NCI-H524 treated with DMSO at 0.1 percent for 48 hours (cell line): ENCODE measurements at places on chromosomes 4 and X.

DNA sequence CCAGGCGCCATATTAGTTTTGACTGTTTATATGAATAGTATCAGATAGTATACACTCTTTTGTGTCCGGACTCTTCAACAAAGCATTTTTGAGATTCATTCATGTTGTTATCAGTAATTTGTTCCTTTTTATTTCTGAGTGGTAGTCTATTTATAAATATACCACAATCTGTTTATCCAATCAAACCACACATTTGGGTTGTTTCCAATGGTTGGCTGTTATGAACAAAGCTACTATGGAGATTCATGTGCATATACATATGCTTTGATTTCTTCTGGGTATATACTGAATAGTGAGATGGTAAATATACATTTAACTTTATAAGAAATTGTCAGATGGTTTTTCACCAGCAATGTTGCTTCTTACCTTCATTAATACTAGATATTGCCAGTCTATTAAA lies 36.8 kb upstream of the TAPT1 start:
- no peak for DNase-seq

- no peak for DNase-seq
Observed at GRCh38 chr4:181611946-181612600, 631.1 kb upstream of the TENM3 start.

DNA sequence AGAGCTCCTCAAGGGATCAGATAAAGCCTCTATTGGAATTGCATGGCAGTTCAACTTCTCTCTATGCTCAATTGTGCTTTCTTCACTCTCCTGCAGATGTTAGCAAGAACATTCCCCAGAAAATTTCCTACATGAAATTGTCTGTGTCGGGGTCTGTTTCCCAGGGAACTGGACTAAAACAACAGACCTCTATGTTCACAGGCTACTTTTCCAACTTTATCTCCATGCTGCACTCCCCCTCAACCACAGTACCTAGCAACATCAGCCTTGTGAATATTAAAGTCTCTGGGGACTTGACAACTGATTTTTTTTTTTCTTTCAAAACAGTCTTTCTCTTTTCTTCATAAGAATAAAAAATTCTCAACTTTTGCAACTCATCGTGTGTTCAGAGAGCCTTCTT lies 1470.8 kb upstream of the ADGRL3 start:
- no peak for DNase-seq

DNA sequence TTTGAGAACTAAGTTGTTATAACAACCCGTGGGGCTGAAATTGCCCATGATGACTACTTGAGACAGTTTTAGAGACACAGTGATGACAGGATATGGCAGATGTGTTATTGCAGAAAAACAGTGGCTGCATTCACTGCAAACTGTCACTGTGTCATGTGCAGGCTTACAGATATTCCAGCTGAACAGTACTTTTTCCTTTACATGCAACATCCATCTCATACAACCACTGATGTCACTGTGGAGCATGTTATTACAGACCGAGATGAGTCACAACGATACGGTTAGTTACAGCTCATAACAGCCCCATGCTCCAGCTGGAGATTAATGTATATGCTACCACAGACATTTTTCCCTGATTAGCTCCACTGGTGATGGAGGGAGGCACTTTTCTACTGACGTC lies 207.4 kb downstream of the TMA16 start:
- no peak for DNase-seq

GRCh38 chr4:2906218-2906617 lies 57.0 kb downstream of the NOP14 start:
- no peak for DNase-seq

DNA sequence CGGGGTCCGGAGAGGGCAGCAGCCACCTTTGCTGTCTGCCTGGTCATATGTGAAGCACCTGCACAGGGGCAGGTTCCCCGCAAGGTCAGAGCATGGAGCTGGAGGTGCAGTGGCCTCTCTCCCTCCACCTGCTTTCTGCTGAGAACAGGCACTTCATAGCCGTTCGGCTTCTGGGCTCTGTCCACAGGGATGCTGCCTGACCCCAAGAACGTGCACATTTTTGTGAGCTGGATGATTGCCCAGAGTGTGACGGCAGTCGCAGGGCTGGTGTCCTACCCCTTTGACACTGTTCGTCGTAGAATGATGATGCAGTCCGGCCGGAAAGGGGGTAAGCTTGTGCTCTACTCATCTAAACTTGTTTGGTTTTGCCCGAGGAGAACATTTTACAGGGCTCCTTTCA lies 2.5 kb downstream of the SLC25A4 start:
- no peak for DNase-seq

DNA sequence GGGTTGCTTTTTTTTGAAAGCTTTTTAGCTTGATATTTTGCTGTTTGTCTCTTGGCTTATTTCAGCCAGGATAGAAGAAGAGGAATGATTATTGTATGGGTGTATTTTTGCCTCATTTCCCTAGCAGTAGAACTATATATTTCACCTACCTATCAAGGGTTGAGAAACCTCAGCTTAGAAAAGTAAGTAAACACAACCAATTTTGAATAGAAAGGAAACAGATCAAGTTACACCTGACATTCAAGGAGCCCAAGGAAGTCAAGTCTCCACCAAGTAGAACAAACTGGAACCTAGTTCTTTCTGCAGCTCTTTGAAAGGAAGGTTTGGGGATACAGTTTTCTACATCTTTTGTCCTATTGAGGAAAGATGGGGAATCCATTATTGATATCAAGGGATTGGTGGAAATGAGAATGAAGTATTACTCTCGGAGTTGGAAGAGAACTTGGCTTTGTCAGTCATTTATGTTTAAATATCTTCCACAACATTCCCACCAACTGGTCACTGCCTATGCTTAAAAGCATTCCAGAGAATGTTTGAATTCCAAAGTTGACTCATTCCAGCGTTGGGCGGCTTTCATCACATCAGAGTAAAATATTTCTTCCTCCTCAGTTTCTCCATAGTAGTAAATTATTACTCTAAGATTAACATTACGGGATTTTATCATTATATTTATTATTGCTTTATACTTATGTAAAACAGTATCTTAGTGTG lies 207.8 kb upstream of the CNKSR2 start:
- no peak for DNase-seq

DNA sequence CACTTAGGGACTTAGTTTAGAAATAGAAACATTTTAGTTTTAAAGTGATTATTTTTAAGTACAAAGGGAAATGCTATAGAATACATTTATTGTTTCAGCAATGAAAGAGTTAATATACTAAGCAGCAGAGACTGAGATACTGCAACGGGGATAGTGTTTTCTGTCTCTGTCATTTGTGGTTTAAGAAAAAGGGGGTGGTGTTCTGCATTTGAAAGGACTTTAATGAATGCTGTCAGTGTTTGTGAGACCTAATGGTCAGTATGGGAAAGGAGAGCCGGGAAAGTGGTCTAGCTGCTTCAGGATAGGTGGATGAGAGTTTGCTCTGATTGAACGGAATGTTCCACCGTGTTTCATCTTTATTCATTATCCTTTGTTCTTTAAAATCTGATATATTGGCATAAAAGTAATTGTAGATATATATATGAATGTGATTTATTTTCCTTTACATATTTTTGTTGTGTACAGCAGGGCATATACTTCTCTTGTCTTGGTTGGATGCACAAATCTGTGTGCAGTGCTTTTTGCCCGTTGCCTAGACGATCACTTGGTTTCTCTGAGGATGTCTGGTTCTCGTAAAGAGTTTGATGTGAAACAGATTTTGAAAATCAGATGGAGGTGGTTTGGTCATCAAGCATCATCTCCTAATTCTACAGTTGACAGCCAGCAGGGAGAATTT lies at the start of gene KLHL5:
KLHL5 (plus strand) TSS at position 139 of the 676 bp plus-strand sequence; CDS start at position 560, 421 bp downstream.
- no peak for DNase-seq

- no peak for DNase-seq
Observed at GRCh38 chr4:138267835-138268234, 25.7 kb upstream of the SLC7A11 start.

DNA sequence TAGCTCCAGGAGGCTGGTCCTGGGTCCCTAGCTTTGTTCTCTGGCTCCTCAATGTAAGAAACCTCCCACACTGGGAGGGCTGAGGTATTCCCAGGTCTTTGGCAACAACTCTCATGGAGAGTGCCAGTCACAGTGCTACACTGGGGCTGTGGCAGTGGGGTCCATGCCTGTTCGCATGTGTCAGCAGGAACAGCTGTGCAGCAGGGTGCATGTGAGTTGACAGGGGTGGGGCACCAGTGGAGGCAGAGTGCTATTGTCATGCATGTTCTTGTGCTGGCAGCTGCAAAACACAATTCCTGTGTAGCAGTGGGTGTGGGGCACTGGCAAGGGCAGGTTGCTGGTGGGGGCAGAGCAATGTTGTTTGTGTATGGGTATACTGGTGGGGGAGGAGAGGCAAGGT lies 246.0 kb downstream of the CXXC4 start:
- DNase-seq = no peak

DNA sequence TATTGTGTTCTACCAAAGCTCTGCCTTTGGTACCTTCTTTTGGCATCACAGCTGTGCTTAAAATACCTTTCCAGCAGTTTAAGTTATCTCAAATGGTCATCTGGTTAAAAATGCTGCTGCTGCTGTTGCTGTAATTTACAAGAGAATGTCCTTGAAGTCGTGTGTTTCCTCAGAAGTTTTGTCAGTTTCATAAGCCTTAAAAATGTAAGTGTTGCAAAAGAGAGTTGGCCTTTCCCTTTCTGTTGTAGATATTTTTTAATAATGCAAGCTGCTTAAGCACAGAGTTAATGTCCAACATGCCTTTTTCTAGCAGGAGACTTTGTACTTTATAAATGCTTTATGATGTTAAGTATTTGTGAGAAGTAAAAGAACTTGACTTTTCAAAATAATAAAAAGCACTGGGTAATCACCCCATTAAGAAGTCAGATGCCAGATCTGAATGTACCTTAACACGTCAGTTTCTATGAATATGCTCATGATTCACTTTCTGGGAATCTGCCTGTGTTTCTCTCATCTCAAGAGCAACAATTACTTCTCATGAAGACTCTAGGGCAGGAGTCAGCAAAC lies 35.3 kb upstream of the TENM3 start:
- no peak for DNase-seq

GRCh38 chr4:73704314-73705055 lies 35.9 kb upstream of the CXCL8 start:
- no peak for DNase-seq

GRCh38 chr4:22407361-22407760 lies 108.5 kb downstream of the ADGRA3 start:
- DNase-seq = no peak

GRCh38 chr4:149108626-149109025 lies 666.4 kb upstream of the NR3C2 start:
- no peak for DNase-seq

DNA sequence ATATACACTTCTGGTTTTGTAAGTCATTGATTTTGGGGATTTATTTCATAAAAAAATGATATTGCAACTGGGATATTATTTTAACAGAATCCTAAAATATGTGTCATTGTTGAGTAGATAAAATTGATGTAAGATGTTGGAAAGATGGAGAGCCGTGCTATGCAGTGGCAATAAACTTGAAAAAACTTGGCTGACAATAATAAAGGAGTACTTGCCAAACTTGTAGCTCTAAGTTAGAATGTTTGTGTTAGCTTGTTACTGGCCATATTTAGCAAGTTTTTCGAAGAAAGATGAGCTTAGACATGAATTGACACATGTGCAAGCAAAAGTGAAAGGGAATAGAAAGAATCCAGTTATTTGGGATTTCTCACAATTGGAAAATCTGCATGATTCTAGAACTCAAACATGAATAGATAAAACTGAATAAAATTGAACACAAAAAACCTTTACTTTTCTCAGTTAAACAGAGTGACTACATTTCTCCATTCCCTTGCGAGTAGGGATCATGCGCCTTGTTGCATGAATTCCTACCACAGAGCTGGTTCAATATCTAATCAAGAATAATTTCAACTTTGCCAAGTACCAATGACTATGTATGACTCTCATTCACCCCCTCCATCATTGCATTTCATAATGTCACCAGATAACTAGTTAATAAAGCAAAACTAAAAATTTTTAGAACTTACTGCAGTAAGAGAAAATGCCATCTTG lies 327.8 kb downstream of the CAMK2D start:
- DNase-seq = no peak

DNA sequence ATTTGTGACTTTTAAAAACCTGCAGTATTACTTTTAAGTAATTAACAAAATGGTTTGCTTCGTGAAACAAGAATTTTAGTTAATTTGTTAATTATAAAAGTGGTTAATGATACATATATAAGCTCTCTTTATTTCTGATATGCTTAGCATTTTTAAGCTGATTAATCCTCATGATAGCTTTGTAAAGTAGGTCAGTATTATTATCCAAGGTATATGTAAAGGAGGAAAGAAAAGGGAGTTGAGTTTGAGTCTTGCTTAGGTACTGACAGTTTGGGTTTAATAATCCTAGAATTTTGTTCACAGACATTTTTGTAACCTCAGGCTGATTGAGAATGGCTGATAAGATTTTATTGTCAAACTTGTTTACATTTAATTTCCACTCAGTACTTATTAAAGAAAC lies 21.8 kb downstream of the HERC3 start:
- no peak for DNase-seq

DNA sequence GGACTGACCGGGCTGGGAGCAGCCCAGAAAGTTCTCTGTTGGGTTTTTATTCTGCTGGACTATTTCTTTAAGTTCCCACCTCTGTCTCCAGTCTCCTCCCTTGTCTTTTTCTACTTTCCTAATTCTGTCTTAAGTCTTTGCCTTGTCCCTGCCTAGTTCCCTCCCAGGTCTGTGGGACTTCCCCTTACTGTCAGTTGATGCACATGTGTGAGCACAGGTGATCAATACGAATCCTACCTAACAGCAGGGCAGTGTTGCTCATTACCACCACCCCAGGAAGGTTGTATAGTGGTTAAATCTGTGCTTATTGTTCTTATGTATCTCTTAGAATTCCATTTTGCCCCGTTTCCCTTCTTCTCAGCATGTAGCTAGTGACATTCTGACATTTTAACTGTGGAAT lies 62.1 kb downstream of the GALNTL6 start:
- DNase-seq = no peak

- DNase-seq = peak; percentile 19
Observed at GRCh38 chr4:109574443-109574850, 14.4 kb downstream of the MCUB start.

GRCh38 chr4:121980643-121981042 lies 28.8 kb upstream of the TRPC3 start:
- DNase-seq = no peak

DNA sequence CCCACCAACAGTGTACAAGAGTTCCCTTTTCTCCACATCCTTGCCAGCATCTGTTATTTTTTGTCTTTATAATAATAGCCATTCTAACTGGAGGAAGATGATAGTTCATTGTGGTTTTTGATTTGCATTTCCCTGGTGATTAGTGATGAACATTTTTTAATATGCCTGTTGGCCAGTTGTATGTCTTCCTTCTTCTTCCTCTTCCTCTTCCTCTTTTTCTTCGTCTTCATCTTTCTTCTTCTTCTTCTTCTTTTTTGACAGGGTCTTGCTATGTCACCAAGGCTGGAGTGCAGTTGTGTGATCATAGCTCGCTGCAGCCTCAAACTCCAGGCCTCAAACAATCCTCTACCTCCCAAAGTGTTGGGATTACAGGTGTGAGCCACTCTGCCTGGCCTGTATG lies 87.4 kb downstream of the CCDC160 start:
- no peak for DNase-seq
